ENCODE measurements at places on chromosomes 4 and X. TPM values are rescaled to one million over a fixed set of nuclear protein-coding genes. Genes with fewer than 3 reads are reported as not detected.

The SCML2 gene
- 8.7 TPM for total RNA-seq

GRCh38 chrX:130393451-130394074 lies 8.1 kb upstream of the GPR119 start:
- DNase-seq, result peak; percentile 26

DNA sequence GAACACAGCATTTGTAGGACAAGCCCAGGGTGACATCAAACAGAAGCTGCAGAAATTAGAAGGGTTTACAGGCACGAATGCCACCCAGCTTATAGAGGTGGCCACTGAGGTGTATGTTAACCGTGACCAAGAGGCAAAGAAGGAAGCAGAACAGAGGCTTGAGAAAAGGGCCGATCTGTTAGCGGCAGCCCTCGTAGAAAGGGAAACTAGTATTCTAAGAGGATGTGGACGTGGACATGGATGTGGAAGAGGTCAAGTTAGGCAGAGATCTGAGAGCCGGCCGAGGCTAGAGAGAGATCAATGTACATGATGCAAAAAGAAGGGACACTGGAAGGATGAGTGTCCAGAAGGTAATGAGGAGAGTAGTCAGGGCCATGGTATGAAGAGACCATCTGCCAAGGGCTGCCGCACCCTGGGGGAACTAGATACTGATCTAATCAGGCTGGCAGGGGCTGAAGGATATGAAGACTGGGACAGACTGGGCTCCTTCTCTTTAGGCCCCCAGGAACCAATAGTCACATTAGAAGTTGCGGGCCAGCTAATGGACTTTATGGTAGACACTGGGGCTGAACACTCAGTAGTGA lies 27.5 kb downstream of the LIAS start:
- no peak for DNase-seq

The RPS6KA6 gene
- 14.3 TPM for total RNA-seq

The GIMD1 gene
- total RNA-seq, result not detected

- no peak for DNase-seq
These were observed 12.3 kb upstream of the NDP start for GRCh38 chrX:43985511-43985910.

- no peak for DNase-seq
These were observed 123.2 kb downstream of the RBM47 start for GRCh38 chr4:40506492-40506891.

The SOWAHD gene
- total RNA-seq, result 0.91 TPM

DNA sequence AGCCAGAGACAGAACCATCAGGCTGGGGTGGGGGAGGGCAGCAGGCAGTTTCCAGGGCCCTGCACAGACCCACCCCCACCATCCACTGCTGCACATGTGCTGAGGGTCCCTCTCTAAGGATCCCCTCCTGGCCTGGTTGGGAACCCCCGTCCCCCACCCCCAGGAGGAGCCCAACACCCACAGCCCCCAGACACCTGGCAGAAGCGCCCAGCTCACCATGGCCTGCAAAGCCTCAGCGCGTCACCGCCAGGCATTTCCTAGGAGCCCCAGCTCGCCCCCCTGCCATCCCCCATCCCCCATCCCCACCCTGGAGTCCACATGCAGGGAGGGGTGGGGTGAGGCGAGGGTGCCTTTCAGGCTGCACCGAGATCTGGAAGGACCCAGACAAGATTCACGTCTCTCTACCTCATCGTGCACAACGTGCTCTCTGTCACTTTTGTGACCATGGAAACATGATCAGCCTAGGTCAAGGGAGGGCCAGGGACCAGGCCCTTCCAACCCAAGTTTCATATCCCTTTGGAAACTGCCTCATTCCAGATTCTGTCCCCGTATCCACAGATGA lies 9.3 kb downstream of the MXD4 start:
- DNase-seq, result no peak

GRCh38 chrX:70016513-70016912 lies 33.2 kb downstream of the AWAT2 start:
- no peak for DNase-seq

The UGT2B7 gene
- total RNA-seq, result not detected

Data from cerebellum (tissue), 4 donors.